ENCODE measurements at places on chromosomes 7 and 10.
A peak's percentile ranks its signal among the peaks of the same experiment; 100 is the strongest.

- no peak for DNase-seq
Observed at GRCh38 chr10:50528206-50528605, 95.5 kb downstream of the SGMS1 start.

- DNase-seq: no peak
Observed at GRCh38 chr10:65968437-65968836, 957.4 kb upstream of the LRRTM3 start.

GRCh38 chr7:43612599-43613589 lies 30.0 kb downstream of the STK17A start:
- DNase-seq: no peak

GRCh38 chr7:100679927-100680575 lies 6.5 kb downstream of the GNB2 start:
- no peak for DNase-seq

GRCh38 chr10:71246591-71247413 lies 34.4 kb downstream of the UNC5B start:
- DNase-seq: no peak

GRCh38 chr7:124033095-124033806 lies 384 bp upstream of the TMEM229A start:
- DNase-seq: peak; percentile 35

GRCh38 chr10:114791768-114792167 lies 29.8 kb upstream of the FHIP2A start:
- no peak for DNase-seq

DNA sequence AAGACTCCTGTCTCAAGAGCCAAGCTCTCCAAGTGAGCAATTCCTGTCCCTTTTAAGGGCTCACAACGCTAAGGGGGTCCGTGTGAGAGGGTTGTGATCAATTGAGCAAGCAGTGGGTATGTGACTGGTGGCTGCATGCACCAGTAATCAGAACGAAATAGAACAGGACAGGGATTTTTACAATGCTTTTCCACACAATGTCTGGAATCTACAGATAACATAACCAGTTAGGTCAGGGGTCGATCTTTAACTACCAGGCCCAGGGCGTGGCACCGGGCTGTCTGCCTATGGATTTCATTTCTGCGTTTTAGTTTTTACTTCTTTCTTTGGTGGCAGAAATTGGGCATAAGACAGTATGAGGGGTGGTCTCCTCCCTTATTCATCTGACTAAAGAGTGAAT lies 54.9 kb upstream of the SP4 start:
- no peak for DNase-seq

DNA sequence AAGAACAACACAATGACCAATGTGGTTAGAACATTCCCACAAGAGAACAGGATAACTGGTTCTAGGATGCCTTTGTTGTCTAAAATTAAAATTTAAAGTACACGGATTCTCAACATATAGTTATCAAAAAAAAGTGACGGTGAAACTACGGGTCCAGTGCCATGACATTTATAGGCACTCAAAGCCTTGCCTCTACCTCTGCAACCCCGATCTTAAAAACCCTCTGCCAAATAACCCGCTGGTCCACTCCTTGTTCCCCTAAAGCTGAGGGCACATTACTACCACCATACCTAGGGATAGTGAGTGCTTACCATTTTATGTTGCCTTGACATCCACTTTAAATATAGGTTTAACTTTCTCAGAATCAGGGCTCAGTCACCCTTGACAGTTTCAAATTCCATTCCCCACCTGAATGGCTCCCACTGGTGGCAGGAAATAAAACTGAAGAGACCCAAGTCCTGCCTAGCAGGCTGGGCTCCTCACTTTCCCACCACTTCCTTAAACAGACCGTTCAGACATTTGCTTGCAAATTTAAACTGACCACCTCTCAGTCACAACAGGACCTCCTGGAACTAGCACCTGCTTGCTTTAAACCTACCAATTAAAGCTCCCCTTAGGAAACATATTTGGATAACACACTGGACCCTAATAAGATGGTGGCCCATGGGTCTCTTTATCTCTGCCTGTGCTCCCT lies 169.9 kb upstream of the ASAH2 start:
- DNase-seq: no peak

- no peak for DNase-seq
Observed at GRCh38 chr10:13945390-13946208, 358.8 kb downstream of the PRPF18 start.

- DNase-seq: no peak
Observed at GRCh38 chr10:97842656-97843280, 6.9 kb upstream of the GOLGA7B start.

- DNase-seq: no peak
Observed at GRCh38 chr10:13019280-13019679, 17.8 kb upstream of the CCDC3 start.

All from NCI-H345 (cell line).